ENCODE measurements at places on chromosomes 2 and 18.

DNA sequence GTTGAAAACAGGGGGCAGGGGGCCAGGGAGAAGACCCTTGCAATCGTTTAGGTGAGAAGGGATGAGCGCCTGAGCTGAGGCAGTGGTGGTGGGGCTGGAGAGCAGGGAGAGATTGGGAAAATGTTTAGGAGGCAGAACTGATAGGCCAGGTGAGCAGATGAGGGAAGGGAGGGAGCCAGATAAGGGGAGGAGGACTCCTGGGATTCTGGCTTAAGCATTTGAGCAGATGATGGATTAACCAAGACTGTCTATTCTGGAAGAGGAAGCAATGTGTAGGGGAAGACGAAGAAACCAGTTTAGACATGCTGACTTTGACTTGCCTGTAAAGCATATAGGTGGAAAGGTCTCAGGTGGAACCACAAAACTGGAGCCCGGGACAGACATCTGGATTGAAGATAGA is 49.9 kb upstream of the ASPRV1 start:
- no peak for DNase-seq

DNA sequence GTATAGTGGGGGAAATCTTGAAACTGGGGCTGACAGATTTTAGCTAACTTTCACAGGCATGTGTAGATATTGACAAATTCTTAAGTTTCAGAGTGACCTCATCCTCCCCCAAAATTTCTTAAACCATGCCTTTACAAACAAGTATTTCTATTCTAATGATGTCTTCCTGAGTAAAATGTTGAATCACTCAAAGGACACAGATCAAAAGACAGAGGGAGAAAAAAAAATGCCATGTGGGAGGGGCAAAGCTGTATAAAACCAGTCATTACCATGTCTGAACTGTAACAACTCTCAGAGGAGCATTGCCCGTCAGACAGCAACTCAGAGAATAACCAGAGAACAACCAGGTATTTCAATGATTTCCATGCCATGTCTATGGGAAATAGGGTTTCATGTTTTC is at the start of gene SERPINB2:
Gene SERPINB2, plus strand, starts transcription at position 282 of the 400 bp plus-strand sequence. CDS start 3,740 bp downstream, outside the sequence.
- DNase-seq = no peak

DNA sequence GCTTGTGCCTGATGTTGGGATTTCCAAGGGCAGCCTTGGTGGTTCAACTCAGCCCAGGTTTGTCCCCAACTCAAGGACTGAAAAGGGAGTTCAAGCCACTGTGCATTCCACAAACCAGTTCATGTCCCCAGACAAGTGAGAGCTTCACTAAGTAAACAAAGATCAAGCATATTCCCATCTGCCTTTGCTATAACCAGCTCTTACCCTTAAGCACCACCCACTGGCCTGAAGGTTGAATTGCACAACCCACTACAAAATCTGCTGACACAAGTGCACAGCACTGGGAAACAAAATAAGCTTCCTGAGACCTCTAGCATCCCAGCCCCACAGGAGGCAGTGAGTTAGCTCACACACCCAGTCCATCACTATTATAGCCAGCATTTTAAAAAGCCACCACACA is 516.7 kb downstream of the NR4A2 start:
- peak; percentile 50 for DNase-seq

GRCh38 chr2:101843048-101843447 is 145.5 kb downstream of the MAP4K4 start:
- no peak for DNase-seq
